CD4-positive, alpha-beta T cell (primary cell): ENCODE measurements at places on chromosomes 5 and 9.

- DNase-seq, result no peak
Observed at GRCh38 chr9:97601228-97601898, 31.8 kb downstream of the TSTD2 start.

DNA sequence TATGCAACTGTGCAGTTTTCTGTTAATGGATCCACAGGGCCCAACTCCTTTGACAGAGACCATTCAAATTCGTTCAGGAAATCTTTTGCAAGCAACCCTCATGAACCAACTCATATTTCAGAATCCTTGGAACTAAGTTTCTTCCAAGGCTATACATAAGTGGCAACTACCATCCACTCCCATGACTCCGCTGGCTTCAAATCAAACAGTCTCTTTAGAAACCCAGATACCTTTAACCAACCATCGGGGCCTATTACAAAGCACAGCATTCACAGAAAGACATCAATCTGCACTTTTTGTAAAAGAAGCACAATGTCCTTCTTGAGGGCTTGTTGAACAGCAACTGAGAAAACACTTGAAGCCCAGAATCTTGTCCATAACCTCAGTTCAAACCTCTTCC, 526.9 kb downstream of the DTWD2 start:
- no peak for DNase-seq

GRCh38 chr5:150628936-150629485, 11.4 kb upstream of the SYNPO start:
- DNase-seq, result no peak

- DNase-seq, result no peak
Observed at GRCh38 chr5:93277051-93277450, 304.0 kb downstream of the NR2F1-AS1 start.

DNA sequence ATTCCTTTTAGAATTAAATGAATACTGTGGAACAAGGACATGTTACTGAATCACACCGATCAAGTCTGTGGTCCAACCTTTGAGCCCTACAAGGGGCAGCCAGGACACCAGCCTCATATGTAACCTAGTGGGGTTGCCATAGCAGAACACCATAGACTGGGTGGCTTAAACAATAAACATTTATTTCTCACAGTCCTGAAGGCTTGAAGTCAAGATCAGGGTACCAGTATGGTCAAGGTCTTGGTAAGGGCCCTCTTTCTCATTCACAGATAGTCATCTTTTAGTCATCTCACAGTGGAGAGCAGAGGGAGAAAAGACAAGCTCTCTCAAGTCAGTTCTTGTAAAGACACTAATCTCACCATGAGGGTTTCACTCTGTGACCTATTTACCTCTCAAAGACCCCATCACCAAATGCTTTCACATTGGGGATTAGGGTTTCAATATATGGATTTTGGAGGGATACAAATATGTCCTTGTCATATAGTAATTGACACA, 422.5 kb downstream of the GADD45G start:
- DNase-seq, result no peak

DNA sequence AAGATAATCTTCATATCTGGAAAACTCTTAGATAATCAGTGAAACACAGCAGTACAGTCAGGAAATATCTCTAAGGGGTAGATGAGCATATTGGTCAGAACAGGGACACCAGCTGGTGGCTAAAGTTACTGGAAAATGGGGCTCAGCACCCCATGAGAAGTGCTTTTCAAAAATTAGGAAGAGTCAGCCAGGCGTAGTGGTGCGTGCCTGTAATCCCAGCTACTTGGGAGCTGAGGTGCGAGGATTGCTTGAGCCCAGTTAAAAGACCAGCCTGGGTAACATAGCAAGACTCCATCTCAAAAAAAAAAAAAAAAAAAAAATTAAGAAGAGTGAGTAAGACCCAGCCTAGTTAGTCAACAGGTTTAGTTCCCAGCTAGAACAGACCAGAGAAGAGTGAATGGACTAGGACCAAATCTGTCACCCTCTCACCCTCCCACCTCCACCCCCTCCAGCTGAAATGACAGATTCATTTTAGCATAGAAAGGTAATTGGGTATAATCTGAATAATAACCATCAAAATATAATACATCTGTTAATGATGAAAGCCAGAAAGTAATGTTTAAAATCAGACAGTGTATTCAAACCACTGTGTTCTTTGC, 120.9 kb downstream of the CDC42SE2 start:
- DNase-seq, result no peak

- no peak for DNase-seq
Observed at GRCh38 chr5:87435144-87435694, 22.5 kb upstream of the CCNH start.

DNA sequence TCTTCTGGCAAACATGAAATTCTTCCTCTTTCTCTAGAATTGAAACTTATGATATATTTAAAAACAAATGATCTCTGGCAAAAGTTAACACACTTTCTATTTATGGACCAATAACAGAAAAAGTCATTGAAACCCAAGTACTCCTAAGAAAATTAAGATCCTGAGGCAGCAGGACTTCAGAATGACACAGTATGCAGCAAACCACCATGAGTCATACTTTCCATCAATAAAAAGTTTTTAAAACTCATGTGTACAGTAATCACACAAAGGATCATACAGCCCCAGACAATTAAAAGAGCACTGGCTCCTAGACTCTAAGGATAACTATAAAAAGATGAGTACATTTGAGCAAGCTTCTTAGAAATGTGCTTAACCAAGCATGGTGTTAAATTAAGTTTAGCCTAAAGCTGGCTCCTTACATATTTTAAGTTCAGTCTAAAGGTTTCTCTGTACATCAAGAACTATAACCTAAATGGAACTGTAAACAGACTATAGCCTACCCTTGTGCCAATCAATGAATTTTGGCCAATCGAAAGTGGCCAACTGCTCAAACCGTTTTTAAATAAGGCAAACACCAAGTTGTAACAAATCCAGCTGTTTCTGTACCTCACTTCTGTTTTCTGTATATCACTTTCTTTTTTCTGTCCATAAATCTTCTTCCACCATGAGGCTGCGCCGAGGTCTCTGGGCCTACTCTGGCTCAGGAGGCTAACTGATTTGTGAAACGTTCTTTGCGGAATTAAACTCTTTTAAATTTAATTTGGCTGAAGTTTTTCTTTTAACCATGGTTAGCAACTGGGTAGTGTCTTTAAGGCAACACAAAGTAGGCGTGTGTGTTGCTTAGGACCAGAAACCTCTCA, 232.1 kb upstream of the PIK3R1 start:
- no peak for DNase-seq

DNA sequence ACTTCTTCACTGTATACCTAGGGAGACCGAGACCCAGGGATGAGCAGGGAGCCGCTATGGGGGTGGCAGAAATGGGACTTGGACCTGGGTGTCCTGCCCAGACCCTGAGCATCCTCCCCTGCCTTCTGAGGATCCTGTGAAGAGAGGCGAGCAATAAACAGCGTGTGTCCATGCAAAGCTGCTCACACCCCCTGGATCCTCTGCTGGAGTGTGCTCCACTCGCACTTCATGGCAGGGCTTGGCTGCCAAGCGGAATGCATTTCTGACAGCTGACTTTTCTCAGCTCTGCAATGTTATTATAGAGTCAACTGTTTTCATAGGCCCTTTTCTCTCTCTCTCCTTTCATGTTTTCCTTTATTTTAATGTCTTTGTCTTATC, 31.0 kb upstream of the ALDH1B1 start:
- no peak for DNase-seq

DNA sequence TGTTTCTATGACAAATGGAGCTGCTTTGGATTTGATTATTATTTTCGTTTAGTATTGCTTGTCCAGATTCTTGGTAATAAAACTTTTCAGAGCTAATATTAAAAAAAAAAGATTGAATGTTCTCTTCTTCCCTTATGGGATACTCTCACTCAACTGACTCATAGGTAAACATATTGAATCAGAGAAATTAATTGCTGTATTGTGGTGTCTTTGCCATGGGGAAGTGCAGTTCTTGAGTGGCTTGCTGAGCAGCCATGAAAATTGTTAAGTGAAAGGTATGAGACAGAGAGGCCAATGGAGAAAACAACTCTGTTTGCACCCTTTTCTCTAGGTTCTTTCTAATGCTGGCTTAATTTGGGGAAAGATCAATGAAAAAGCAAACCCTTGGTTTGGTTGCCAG, 149.9 kb upstream of the HMHB1 start:
- DNase-seq, result no peak

- no peak for DNase-seq
Observed at GRCh38 chr5:92635001-92635461, 946.0 kb downstream of the NR2F1-AS1 start.

DNA sequence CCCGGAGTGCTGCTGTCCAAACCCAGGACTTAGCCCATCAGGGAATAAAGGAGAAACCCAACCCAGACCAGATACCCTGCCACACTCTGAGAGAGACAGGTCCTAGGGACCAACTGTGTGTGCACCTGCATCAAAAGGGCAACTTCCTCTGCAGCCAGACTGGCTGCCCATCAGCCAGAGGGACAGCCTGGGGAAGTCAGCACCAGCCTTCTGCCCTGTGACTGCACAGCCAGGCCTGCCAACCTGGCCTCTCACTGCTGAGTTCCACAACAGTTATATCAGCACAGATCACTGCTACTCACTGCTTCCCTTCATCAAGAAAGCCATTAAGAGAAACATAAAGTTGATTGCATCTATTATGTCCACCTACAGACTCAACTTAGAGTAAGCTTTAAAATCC, 18.0 kb downstream of the GABBR2 start:
- DNase-seq, result no peak

DNA sequence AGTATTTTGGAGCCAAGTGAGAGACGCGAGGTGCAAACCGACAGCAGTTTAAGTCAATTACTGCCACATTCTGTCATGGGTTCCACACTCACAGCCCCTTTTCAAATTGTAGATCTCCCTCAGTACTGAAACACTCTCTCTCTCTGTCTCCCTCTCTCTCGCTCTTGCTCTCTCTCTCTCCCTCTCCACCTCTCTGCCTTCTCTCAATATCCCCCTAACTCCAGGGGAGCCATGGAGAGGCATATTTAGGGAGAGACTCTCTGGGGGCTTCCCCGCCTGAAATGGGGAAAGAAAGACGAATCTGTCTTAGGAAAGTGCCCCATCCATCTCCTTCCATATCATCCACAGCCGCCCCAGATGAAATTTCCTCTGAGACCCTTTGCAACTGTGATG, 1.6 kb downstream of the BRINP1 start:
- no peak for DNase-seq
